Activated CD8-positive, alpha-beta memory T cell treated with anti-CD3 and anti-CD28 coated beads, Interleukin-2, amount 10 ng/mL, durations not matched to agents 7 days and 5 days (primary cell): ENCODE measurements at places on chromosomes 7 and 10. TPM values are rescaled to one million over a fixed set of nuclear protein-coding genes. Genes with fewer than 3 reads are reported as not detected.

- DNase-seq, result no peak
Observed at GRCh38 chr7:40604601-40605438, 470.0 kb downstream of the SUGCT start.

DNA sequence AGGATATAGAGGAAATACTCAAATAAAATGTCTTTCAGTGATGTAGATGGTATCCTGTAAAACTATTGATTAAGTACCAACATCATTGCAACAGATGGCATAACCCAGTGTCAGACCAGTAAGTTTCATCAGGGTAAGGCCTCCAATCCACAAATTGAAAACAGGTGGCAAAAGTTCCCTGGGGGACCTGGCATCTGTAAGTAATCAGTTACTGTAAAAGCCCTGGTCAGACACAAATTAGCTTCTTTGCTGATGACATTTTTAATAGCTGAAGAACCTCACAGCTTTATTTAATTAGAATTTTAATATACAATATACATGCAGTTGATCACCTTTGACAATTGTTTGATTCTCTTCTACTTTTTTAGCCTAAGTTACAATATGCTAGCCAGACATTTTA is 152.5 kb downstream of the PLXDC2 start:
- no peak for DNase-seq

The GOLGA7B gene
- total RNA-seq, result 1.5 TPM

DNA sequence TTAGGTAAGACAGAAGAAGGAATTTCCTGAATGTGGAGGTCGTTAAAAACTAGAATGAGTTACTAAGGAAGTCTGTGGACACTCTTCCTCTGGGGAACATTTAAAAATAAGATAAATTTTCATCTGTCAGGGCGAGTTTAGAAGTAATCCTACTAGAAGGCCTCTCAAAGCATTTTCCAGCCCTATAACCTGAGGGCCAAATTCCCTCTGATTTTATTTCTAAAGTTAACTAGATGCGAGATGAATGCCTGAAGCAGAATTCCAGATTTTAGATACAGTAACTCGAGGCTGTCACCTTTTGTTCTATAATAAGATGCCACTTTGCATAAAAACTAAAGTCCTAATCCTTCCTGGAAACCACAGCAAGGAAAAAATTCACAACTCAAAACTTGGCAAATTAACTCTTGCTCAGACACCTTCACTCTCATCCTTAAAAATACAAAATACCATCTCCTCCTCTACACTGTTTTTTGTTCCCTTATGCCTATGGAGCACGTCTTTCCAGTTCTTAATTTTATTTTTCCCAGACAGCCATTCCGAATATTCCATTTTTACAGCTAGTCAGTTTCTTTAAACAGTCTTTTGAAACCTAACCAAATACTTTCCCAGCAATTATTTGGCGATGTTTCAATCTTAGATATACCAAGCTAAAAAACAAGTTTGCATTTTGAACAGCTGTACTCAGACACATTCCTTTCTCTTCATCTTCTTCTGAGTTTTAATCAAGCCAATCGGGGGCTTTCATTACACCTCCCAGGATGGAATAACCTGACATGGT is 420.7 kb upstream of the NFE2L3 start:
- DNase-seq, result no peak

GRCh38 chr10:121593281-121594075 is 4.8 kb downstream of the FGFR2 start:
- no peak for DNase-seq

GRCh38 chr10:91689731-91690168 is 56.9 kb upstream of the PPP1R3C start:
- no peak for DNase-seq

DNA sequence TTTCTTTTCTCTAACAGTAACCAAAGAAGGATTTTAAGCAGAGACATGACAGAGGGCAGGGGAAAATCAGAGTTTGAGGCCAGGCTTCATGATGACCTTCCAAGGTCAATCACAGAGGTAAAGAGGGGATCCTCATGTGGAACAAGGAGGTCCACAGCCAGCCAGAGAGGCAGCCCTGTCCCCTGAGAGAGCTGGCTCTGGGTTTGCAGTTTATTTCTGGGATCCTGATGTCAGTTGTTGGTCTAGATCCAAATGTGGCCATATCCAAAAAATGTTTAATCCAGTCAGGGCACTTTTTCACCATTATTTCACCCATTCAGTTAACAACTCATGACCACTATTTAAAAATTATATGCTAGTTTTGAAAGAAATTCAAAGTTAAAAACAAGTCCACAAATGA is 45.6 kb downstream of the GPR141 start:
- DNase-seq, result no peak

DNA sequence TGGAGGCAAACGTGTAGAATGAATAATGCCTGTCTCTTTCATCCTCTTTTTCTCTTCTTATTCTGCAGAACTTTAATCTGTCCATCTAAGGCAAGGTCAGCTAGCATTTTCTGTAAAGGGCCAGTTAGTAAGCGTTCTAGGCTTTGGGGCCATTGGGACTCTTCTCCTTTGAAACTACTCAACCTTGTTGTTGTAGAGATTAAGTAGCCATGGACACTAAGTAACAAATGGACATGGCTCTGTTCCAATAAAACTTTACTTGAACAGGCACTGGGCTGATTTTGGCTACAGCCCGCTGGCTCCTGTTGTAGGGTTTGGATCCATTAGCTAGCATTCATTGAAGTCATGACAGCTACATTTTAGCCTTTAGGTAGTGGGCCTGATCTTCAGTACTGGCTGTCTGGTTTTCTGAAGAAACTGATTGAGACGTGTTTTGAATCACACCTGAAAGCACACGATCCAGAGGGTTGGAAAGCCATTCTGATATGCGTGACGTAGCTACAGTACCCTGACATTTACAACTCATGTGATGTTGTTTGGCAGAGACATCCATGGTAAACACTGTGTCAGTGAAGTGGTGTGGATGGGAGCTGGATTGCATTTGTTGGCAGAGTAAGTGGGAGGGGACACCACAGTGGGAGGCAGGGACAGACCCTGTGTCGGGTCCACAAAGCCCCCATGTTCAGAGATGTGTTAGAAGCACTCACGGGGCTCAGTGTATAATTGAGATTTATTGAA is 92.5 kb downstream of the MTPN start:
- no peak for DNase-seq

DNA sequence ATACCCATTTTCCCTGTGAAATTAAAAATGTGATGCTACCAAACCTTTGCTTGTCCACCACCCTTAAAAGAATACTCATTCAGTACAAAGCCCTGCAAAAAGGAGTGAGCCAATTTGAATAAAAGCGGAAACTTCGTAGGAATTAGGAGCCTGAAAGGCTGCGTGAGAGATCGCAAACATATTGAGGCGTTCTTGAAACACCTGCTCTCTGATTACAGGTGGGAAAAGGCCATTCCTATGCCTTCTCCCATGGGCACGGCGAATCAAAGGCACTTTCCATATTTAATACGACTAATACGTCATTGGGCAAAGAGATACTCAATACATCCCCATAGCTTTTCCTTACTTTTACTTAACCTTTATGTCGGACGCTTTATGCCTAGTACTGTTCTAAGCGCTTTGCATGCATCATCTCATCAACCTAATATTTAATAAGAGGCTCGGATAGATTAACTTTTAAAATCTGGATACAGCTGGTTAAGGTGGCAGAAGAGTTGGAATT is 30.9 kb upstream of the KMT2E start:
- no peak for DNase-seq
